ENCODE measurements at places on chromosomes 1 and 21.

GRCh38 chr1:100708476-100709062 lies 11.0 kb upstream of the VCAM1 start:
- DNase-seq: no peak

- no peak for DNase-seq
These were observed 6.2 kb upstream of the CA6 start for GRCh38 chr1:8939362-8939995.

- DNase-seq: no peak
These were observed 5.2 kb upstream of the SPRR2E start for GRCh38 chr1:153099461-153100045.

DNA sequence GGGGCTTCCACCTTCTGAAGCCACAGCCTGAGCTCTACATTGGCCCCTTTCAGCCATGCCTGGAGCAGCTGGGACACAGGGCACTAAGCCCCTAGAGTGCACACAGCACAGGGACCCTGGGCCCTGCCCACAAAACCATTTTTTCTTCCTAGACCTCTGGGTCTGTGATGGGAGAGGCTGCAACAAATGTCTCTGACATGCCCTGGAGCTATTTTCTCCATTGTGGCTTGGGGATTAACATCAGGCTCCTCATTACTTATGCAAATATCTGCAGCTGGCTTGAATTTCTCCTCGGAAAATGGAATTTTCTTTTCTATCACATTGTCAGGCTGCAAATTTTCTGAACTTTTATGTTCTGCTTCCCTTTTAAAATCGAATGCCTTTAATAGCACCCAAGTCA lies 795.7 kb downstream of the LTN1 start:
- no peak for DNase-seq

DNA sequence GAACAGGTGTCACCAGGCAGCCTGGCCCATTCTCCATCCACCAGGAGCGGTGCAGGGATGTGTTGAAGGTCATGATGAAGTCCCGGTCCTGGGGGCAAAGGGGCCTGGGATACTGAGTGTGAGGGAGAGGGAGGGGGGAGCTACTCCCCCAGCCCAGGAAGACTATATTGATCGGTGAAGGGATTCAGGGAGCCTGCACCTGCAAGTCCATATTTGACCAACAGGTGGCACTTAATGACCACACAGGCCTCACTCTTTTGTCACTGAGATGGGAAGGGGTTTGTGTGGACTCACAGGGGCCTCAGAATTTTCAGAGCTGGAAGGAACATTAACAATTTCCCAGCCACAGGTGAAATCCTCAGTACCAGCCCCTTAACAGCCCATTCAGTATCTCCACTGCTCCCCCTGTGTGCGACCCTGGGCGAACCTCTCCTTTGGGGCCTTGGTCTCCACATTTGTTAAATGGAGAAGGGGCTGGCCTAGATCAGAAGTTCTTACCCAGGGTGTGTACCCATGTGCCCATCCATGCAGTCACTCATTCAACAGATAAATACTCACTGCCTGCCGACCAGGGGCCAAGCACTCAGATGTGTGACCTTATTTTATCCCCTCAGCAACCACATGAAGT lies 55.6 kb downstream of the NKAIN1 start:
- peak; percentile 72 for DNase-seq

DNA sequence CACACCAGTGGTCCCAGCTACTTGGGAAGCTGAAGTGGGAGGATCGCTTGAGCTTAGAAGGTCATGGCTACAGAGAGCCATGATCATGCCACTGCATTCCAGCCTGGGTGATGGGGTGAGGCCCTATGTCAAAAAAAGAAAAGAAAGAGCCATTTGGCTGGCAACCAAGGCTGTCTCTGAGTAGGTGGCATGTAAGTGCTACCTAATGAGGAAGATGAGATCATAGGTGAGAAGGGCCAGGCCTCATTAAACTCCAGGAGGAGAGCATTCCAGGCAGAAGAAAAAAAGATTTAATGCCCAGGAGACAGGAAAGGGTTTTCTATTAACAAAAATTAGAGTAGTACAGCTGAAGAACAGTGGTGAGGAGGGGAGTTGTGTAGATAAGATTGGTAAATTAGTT lies 103.4 kb upstream of the ZNF678 start:
- no peak for DNase-seq

GRCh38 chr1:87821335-87821697 lies 492.6 kb downstream of the LMO4 start:
- no peak for DNase-seq

GRCh38 chr1:220770245-220770913 lies 16.3 kb upstream of the MTARC1 start:
- DNase-seq: no peak

Measured in NCI-H345 (cell line).